DMS53 (cell line): ENCODE measurements at places on chromosomes 6 and 20.

- DNase-seq: peak; percentile 69
These were observed 32.7 kb upstream of the MAP7 start for GRCh38 chr6:136582711-136583471.

GRCh38 chr20:58579819-58580473 is 64.7 kb upstream of the APCDD1L start:
- no peak for DNase-seq

- no peak for DNase-seq
These were observed 40.4 kb downstream of the FAM8A1 start for GRCh38 chr6:17640477-17640917.

DNA sequence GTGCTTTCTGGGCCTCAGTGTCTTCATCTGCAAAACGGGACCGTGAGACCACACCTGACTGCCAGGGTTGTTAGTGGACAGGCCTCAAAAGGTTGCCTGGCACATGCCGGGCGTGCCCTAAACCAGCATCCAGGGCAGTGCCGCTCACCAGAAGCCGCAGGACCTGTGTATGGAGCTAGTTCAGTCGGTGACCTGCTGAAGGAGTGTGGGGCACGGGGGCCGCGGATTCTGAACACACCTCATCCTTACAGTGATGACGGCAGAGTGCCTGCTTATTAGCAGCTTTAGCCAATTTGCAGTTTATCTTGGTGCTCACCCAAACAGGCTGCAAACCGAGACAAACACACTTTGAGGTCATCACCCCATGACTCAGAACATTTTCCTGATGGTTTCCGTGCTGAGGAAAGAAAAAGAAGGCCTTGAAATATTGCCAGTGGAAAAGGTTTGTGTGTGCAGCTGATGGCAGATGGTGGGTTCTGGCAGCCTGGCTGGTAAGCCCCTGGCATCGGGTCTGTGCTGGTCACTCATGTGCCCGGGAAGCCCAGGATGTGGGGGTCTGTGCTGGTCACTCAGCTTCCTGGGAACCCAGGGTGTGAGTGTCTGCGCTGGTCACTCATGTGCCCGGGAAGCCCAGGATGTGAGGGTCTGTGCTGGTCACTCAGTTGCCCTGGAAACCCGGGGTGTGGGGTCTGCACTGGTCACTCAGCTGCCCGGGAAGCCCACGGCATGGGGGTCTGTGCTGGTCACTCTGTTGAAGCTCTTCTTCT is 153.8 kb downstream of the ERMARD start:
- DNase-seq: peak; percentile 25

DNA sequence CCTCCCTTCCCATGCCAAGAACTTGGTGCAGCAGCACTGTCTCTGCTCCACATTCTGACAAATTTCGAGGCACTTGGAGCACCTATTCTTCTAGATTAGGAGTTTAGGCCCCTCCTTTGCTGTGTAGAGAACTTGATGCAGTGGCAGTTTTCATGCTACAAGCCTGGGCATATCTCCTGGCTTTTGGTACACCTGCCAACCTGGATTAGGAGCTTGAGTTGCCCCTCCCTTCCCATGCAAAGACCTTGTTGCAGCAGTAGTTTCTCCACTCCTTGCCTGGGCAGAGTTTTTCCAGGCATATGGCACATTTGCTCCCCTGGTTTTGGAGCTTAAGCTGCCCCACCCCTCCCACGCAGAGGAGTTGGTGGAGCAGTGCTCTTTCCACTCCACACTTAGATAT is 956.1 kb downstream of the EYS start:
- no peak for DNase-seq

GRCh38 chr20:8344631-8345030 is 212.6 kb downstream of the PLCB1 start:
- no peak for DNase-seq

GRCh38 chr6:31070711-31071197 is 41.6 kb downstream of the C6orf15 start:
- peak; percentile 73 for DNase-seq

DNA sequence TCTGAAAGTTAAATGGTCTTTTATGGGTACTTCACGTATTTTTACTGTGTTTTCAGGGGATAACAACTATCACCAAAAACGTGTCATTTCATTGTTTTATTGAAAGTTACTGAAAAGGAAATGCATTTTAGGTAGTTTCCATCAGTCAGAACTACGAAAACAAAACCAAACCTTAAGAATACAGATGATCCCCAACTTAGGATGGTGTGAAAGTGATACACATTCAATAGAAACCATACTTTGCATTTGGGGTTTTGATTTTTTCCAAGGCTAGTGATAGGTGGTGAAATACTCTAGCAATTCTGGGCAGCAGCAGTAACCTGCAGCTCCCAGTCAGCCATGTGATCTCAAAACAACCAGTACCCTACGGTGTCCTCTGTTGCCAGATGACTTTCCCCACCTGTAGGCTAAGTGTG is 25.9 kb upstream of the EFHC1 start:
- no peak for DNase-seq
